ENCODE measurements at places on chromosomes 1 and 21. TPM values are rescaled to one million over a fixed set of nuclear protein-coding genes. Genes with fewer than 3 reads are reported as not detected.

DNA sequence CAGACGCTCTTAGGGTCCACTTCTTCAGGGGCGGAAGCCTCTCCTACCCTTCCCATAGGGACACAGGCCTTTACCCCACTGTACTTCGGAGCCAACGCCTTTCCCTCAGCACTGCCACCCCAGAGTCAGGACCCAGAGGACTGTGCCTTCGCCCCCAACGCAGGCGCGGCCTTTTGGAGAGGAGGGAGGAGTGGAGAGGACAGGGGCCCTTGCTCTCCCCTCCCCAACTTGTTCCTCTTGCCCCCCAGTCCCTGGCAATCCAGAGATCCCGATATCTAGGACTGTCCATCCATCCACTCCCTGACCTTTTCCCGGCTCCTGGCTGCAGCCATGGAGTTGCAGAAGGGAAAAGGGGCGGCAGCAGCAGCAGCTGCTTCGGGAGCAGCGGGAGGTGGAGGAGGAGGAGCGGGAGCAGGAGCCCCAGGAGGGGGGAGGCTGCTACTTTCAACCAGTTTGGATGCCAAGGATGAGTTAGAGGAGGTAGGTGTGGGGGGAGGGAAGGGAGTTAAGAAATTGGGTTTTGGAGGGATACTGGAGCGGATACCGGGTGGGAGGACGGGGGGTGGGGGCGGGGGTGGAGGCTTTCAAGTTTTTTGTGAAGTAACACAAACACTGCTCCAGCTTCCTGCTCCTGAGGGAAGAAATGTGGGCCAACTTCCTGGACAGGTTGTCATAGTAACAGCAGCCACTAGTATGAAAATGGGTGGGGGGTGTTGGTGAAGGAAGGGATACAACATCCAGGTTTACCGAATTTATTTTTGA is 636 bp downstream of the INTS3 start:
- H3K36me3 ChIP-seq, result no peaks in the 10 kb centered on the region
- H3K27ac ChIP-seq, result peak overlapping the region; percentile 81
- no peaks in the 10 kb centered on the region for H3K27me3 ChIP-seq

Gene LEMD1
- not detected for total RNA-seq

DNA sequence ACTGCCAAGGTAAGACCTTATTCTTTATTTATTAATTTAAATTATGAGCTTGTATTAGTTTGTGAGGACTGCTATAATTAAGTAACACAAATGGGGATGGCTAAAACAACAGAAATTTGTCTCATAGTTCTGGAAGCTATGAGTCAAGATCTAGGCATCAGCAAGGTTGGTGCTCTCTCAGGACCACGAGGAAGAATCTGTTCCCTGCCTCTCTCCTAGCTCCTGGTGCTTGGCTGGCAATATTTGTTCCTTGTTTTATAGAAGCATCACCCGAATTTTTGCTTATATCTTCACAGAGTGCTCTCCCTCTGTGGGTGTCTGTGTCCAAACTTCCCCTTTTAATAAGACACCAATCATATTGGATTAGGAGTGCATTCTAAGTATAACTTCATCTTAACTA is 41.4 kb upstream of the CCDC190 start:
- DNase-seq, result no peak
- no peaks in the 10 kb centered on the region for H3K4me1 ChIP-seq
- no peaks in the 10 kb centered on the region for H3K27me3 ChIP-seq
- H3K4me3 ChIP-seq, result no peak overlapping the region
- H3K36me3 ChIP-seq, result no peaks in the 10 kb centered on the region

Gene LRRC39
- total RNA-seq, result 3.5 TPM

DNA sequence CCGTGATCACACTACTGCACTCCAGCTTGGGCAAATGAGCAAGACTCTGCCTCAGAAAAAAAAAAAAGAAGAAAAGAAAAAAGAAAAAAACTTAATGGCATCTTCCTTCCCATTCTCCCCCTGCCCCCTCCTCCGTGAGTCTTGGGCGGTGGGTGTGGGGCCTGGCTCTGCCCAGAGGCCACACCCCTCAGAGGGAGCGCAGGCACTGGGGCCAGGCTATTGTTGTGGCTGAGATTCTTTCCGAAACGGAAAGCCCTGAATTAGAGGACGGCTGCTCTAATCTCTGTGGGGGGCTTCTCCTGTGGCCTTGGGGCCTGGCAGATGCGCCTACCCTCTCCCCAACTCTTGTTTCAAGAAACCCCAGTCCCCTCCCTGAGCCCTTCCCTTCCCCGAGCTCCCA is 4.1 kb upstream of the FAM110D start:
- no peaks in the 10 kb centered on the region for H3K36me3 ChIP-seq
- H3K4me3 ChIP-seq, result no peak overlapping the region
- H3K27me3 ChIP-seq, result no peaks in the 10 kb centered on the region
- no peak for DNase-seq
- H3K4me1 ChIP-seq, result no peaks in the 10 kb centered on the region

- no peaks in the 10 kb centered on the region for H3K27me3 ChIP-seq
- H3K36me3 ChIP-seq, result no peaks in the 10 kb centered on the region
- no peaks in the 10 kb centered on the region for H3K4me1 ChIP-seq
- DNase-seq, result peak; percentile 81
- H3K27ac ChIP-seq, result no peak overlapping the region
Measured at GRCh38 chr1:177948336-177948972, 21.4 kb downstream of the SEC16B start.

GRCh38 chr1:180522213-180522515 is 19.8 kb upstream of the ACBD6 start:
- no peak overlapping the region for H3K4me3 ChIP-seq
- DNase-seq, result no peak
- no peaks in the 10 kb centered on the region for H3K36me3 ChIP-seq

DNA sequence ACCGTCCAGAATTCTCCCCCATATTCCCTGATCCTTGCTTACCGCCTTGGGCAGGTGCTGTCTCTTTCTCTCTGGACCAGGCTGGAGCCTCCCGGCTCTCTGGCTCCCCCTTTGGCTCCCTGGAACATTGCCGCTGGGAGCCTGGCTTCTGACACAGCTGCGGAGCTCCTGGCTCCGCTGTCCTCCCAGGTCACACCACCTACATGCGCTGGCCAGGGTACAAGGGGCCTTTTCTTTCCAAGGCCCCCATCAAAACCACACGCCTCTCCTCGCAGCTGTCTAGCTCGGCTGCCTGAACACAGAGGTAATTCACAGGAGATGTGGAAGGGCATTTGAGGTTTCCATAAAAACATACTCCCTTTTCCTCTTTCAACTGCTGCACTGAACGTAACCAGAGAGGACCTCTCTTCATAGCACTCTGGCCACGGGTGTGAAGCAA is 7.5 kb upstream of the ZNF648 start:
- no peaks in the 10 kb centered on the region for H3K4me1 ChIP-seq
- no peak overlapping the region for H3K4me3 ChIP-seq
- no peaks in the 10 kb centered on the region for H3K27me3 ChIP-seq
- no peak overlapping the region for H3K27ac ChIP-seq

Gene LRRN2
- total RNA-seq, result not detected

DNA sequence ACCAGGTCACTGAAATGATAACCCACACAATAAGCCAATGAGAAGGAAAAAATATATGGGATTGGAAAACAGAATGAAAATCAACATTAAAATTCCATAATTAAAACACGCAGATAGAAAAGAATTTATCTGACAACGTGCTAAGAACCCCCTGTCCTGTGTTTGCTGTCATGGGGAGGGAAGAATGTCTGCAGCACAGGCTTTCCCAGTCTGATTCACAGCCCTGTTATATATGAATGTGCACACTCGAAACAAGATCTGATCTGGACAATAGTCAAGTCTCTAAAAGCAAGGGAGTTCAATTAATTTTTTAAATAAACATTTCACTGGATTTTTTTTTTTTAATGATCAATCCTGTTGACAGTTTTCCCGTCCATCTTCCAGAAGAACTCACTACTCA is 220.0 kb downstream of the RERE start:
- no peak overlapping the region for H3K27ac ChIP-seq
- no peak for DNase-seq
- no peaks in the 10 kb centered on the region for H3K36me3 ChIP-seq
- no peak overlapping the region for H3K4me3 ChIP-seq
- H3K27me3 ChIP-seq, result no peaks in the 10 kb centered on the region

DNA sequence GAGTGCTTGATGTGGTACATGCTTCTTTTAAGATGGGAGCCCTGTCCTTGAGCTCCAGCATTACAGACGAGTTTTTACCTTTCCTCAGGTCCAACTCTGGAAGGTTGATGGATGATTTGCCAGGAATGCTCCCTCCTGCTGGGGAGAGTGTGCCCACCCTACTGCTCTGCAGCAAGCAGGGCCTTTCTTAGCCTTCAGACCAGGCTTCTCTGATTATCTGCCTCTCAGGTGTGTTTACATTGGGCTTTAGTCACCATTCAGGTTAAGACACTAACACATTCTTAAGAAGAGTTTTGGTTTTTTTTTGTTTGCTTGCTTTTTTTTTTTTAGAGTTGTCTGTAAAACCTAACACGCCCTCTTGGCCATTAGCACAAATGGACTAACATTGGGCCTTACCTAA is 301.8 kb downstream of the KCNT2 start:
- H3K27ac ChIP-seq, result no peak overlapping the region
- no peaks in the 10 kb centered on the region for H3K27me3 ChIP-seq
- H3K4me1 ChIP-seq, result no peaks in the 10 kb centered on the region
- H3K4me3 ChIP-seq, result no peak overlapping the region
- no peaks in the 10 kb centered on the region for H3K36me3 ChIP-seq

Gene RHBDL2
- not detected for total RNA-seq

Gene ASPM
- total RNA-seq, result 53.4 TPM

DNA sequence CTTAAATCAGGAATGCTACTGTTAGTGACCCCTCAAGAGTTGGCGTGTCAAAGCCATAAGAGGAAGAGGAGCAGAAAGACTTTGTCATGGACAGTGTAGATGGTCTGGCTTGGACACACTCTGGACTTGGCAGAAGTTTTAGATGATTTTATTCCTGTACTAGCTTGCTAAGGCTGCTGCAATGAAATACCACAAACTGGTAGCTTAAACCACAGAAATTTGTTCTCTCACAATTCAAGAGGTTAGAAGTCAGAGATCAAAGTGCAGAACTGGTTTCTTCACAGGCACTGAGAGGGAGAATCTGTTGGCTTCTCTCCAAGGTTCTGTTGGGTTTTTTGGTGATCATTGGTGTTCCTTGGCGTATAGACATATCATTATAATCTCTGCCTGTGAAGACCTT is 869.8 kb upstream of the B3GALT2 start:
- no peak overlapping the region for H3K27ac ChIP-seq
- DNase-seq, result no peak
- no peaks in the 10 kb centered on the region for H3K27me3 ChIP-seq

Gene NFASC
- 0.75 TPM for total RNA-seq

DNA sequence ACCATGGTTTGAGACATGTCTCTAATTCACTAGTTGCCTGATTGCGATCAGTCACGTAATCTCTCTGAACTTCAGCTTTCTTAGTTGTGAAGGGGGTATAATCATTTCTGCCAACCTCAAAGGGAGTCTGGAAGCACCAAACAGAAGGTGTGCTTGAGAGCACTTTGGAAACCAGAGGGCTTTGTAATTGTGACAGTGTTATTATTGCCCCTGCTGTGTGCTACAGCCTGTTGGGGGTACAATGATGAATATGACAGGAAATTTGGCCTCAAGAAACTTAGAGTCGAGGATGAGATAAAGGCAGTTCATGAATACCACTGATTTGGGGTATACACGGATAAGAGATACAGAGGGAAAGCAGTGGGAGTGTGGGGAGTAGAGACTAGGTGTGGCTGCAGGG is 150.2 kb upstream of the CD34 start:
- no peaks in the 10 kb centered on the region for H3K36me3 ChIP-seq
- DNase-seq, result no peak
- no peak overlapping the region for H3K4me3 ChIP-seq
- H3K27me3 ChIP-seq, result no peaks in the 10 kb centered on the region
- H3K4me1 ChIP-seq, result no peaks in the 10 kb centered on the region
- no peak overlapping the region for H3K27ac ChIP-seq

Gene ADCY10
- 0.14 TPM for total RNA-seq

GRCh38 chr1:48726557-48727215 is 50.0 kb downstream of the BEND5 start:
- H3K4me3 ChIP-seq, result no peak overlapping the region
- no peaks in the 10 kb centered on the region for H3K27me3 ChIP-seq
- no peaks in the 10 kb centered on the region for H3K36me3 ChIP-seq
- H3K4me1 ChIP-seq, result no peaks in the 10 kb centered on the region
- H3K27ac ChIP-seq, result no peak overlapping the region

Gene TMEM51
- not detected for total RNA-seq

DNA sequence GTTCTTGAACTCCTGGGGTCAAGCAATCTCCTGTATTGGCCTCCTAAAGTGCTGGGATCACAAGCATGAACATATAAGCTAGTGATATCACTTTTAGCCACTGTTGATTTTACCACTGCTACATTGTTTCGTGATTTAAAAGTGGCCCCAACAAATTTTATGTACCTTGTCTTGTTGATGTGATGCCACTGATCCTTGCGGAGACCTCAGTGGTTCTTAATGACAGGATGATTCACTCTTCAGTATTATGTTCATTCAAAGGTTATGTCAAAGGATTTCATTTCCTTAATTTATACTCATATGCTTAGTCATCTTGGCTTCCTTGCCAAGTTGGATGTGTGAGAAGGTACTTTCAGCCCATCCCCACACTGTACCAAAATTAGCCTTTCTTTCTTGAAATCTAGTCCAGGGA is 12.1 kb downstream of the PRKACB start:
- H3K27me3 ChIP-seq, result no peaks in the 10 kb centered on the region
- no peak overlapping the region for H3K27ac ChIP-seq
- no peak for DNase-seq
- peaks cover 23% of the 10 kb centered on the region for H3K4me1 ChIP-seq
- no peaks in the 10 kb centered on the region for H3K36me3 ChIP-seq
- H3K4me3 ChIP-seq, result no peak overlapping the region

- DNase-seq, result no peak
- H3K36me3 ChIP-seq, result no peaks in the 10 kb centered on the region
- no peak overlapping the region for H3K4me3 ChIP-seq
Measured at GRCh38 chr1:239603530-239603929, 217.2 kb downstream of the CHRM3 start.

Gene KLF17
- total RNA-seq, result not detected

DNA sequence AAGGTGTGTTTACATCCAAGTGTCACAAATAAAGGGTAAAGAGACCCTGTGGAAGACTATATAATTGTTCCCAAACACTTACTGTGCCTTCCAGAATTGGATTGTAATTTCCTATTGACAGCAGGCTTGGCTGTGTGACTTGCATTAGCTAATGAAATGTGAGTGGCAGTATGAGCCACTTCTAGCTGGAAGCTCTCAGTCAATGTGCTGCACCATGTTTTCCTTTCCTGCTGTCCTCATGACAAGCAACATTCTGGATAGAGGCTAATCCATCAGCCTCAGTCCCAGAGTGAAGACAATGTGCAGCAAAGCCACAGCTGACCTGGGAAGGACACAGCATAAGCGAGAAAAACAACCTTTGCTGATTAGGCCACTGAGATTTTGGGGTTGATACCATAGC is 5.9 kb upstream of the FOXJ3 start:
- no peak for DNase-seq
- no peak overlapping the region for H3K4me3 ChIP-seq
- no peaks in the 10 kb centered on the region for H3K27me3 ChIP-seq
- H3K4me1 ChIP-seq, result peaks cover 8% of the 10 kb centered on the region

Gene TRIM46
- 5.1 TPM for total RNA-seq

Measured in Karpas-422 (cell line).